Activated CD4-positive, alpha-beta T cell treated with anti-CD3 and anti-CD28 coated beads, Interleukin-2, amount 50 U/mL, for 48 hours (primary cell): ENCODE measurements at places on chromosomes 13 and 19.

- no peak for DNase-seq
Measured at GRCh38 chr13:52383366-52383765, 22.6 kb downstream of the THSD1 start.

DNA sequence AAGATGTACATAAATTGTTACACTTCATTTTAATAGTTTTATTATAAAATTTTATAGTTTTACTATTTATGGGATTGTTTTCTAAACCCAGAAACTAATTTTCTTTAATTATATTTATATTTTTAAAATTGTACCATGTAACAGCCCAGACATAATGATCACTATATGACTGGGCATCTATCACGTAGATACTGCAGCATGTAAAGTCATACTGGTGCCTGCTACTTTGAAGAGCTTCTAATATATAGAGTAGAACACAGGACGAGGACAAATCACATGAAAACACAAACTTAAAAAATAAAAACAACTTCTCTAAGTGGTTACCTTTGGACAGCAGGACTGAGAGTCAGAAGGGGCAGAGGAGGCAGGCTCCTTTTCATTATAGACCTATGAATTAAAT, 5.3 kb downstream of the ELF1 start:
- DNase-seq: no peak

DNA sequence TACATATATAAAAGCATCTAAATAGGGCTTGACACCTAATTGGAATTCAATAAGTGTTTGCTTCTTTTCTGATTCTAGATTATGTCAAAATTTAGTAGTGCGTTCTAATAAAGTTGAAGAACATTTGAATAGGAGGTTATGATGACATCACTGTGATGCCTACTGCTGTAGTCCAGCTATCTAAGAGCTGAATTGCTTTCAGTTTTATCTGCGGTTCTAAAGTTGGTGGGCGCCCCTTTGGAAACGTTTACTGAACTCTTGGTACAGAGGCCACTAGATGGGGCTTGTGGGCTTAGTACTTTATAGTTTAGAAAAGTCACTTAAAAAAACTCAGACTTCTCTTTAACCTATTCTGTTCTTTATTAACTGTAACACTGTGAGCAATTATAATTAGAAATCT, 776.9 kb downstream of the GPC5 start:
- no peak for DNase-seq

DNA sequence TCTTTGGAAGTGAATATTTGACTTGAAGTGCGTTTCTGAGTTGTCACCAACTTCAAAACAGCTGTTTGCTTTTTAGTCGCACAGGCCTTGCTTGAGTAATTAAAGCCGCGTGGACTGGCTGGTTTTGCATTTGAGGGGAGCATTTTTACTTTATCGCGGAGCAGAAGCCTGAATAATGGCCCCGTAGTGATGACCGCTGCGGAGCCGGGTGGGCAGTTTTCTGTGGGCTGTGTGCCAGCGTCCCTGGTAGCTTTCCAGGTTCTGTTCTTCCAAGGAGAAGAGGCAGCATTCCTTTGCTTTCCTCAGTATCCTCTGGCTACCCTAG, 1.1 kb downstream of the NAA16 start:
- DNase-seq: peak; percentile 25

- DNase-seq: no peak
Measured at GRCh38 chr19:56423985-56424353, 19.8 kb downstream of the ZNF583 start.

DNA sequence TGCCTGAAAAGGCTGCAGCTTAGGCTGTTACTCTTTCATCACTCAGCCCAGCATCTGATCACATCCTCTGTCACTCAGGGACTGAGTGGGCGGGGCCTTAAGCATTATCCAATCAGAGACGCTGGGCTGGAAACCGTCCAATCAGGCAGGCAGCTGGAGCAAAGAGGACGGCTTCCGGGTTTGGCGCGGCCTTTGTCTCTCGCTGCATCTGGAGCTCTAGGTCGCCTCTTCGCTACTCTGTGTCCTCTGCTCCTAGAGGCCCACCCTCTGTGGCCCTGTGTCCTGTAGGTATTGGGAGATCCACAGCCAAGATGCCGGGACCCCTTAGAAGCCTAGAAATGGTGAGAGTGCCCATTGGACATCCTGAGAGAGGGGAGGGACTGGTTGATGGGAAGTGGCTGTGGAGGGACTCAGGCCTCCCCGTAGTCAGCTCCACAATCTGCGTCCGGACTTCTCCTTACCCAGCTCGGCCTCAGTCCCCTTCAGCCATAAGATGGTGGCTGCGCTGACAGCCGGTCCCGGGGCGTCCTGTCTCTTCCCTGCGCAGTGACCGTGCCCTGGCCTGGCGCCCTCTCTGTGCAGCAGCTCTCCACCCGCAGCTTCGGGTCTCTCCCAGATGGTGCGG, at the start of gene ZNF486:
ZNF486 (plus strand) TSS at position 195 of the 625 bp plus-strand sequence; CDS start at position 312, 117 bp downstream.
- DNase-seq: peak; percentile 92

DNA sequence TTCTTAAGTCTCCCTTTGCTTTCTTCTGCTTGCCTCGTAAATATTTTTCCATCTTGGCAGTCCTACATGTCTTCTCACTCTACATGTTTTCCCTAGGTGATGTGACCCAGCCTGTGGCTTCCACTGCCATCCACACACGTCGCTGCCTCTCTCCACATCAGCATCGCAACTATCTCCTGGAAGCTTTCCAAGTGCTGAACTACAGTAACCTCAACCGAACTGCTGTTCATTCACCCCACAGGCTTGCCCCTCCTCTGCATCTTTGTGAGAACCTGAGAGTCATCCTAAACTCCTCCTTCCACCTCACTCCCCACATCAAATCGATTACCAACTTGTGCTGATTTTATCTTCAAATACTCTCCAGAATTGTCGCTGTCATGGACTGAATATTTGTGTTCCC, 41.2 kb upstream of the USPL1 start:
- DNase-seq: peak; percentile 43

DNA sequence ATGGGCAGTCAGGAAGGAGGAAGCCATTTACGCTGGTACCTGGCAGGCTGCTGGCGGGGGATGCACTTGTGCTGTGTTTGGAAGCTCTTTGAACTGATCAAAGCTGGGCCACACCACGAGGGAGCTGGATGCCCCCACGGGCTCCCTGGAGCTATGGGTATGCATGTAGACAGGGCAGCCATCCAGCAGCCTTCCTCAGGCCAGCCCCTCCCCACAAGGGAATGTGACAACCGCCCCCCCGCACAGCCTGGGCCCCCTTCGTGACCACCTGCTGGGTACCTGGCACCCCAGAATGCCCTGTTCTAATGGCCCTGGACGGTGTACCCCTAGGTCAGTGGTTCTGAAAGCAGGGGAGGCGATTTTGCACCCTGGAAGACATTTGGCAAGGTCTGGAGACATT, 42.5 kb upstream of the C19orf12 start:
- no peak for DNase-seq

DNA sequence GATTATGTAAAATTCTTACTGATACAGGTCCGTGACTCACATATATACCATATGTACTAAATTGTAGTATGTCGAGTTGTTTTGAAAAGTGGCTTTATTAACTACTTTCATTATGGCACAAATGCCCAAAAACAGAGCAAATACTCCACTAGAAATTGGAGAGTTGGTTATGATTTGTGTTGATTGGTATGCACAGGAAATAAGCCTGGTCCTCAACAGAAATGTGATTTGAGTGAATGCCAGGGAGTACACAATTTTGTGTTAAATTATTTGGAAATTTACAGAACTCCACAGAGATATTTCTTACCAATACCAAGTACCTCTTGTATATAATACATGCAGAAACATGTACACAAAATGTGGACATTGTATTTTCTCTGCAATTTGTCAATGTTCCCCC, 676.7 kb downstream of the PCDH9 start:
- no peak for DNase-seq

DNA sequence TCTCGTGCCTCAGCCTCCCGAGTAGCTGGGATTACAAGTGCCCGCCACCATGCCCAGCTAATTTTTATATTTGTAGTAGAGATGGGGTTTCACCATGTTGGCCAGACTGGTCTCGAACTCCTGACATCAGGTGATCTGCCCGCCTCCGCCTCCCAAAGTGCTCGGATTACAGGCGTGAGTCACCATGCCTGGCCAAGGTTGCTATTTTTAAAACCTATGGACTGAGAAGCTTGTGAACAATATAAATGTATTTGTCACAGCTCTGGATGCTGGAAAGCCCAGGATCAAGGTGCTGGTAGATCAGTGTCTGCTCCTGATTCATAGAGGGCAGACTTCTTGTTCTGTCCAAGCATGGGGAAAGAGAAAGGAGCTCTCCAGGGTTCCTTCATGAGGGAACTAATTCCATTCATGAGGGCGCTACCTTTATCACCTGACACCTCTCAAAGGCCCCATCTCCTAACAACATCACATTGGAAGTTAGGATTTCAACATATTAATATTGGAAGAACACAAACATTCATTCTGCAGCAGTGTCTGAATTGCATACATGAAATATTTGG, 16.1 kb downstream of the CARD8 start:
- DNase-seq: no peak

DNA sequence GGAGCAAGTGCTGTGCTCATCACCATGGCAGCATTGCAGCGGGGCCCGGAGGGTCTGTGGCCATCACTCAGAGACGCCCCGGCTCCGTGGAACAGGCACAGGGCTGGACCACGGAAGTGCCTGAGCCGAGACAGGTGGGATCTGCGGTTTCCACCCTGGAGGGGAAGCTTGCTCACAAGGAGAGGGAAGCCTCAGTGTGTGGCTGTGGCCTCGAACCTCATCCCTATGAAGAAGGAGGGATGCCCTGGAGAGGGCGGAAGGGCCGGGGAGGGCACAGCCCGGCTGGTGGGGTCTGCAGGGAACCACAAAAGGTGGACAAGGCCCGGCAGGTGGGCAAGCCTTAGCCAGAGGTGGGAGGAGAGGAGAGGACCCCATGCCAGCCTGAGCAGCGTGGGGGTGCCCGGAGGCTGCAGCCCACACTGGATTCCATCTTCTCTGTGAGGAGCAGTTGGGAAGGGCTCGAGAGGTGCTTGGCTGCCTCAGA, 30.4 kb upstream of the TMEM255B start:
- no peak for DNase-seq

DNA sequence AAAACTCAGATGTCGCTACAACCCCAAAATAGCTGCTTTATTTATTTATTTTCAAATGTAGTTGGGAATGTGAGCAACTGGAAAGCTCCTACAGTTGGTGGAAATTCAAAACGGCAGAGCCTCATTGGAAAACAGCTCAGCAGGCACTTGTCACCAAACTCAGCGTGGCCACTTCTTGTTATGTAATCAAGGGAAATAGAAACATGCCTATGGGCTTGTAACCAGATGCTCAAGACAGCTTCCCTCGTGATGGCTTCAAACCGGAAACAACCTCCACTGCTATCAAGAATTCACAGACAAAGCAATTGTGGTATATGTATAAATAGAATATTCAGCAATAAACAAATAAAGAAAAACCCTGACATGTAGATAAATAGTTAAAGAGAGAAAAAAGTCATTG, 627.8 kb upstream of the SLC10A2 start:
- no peak for DNase-seq

DNA sequence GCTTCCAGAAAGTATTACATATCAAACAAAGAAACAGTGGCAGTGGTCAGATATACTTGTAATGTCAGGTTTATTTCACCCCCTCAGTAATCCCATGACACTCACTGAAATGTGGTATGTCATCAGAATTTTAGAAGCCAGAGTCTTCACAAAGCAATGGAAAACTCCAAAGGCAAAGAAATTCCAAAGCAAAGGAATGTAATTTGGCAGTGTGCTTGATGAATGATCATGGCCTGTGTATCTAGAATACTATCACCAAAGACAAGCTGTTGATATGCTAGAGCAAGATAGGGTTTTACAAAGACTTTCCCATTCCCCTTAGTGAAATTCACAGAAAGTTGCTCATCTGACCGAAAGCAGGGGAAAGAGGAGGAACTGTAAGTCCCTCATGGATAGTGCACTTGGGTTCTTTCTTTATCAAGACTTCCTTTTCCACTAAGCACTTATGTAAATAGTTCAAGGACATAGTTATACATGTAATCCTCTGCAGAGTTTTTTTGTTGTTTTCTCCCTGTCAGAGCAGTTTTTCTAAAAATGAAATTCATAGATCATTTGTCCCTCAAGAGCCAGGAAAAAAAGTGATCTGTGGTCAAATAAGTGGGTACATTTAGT, 243.4 kb downstream of the NHLRC3 start:
- DNase-seq: no peak
